ENCODE measurements at places on chromosomes 7 and 10.

DNA sequence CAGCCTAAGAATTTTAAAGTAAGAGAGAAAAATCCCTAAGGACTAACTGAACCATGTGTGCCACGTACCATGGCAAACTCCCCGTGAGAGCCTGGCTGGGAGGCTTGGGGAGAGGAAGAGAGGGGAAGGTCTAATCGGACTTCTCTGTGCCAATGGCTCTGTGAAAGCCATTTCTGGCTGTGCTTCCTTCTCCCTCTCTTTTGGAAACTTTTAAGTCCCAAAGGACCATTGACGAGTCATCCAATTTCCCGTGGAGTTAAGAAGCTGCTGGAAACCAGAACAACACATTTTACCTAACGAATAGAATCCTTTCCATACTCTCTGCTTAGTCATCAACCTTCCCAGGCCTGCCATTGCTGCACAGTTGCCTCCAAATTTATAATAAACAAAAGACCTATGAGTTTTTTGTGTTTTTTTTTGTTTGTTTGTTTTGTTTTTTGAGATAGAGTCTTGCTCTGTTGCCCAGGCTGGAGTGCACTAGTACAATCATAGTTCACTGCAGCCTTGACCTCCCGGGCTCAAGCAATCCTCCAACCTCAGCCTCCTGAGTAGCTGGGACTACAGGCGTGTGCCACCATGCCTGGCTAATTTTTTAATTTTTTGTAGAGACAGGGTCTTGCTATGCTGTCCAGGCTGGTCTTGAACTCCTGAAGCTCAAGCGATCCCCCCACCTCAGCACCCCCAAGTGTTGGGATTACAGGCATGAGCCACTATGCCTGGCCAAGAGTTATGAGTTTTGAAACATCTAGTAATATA lies 13.2 kb downstream of the LAMB1 start:
- DNase-seq, result no peak

- no peak for DNase-seq
Measured at GRCh38 chr7:95919556-95919955, 147.2 kb downstream of the DYNC1I1 start.

DNA sequence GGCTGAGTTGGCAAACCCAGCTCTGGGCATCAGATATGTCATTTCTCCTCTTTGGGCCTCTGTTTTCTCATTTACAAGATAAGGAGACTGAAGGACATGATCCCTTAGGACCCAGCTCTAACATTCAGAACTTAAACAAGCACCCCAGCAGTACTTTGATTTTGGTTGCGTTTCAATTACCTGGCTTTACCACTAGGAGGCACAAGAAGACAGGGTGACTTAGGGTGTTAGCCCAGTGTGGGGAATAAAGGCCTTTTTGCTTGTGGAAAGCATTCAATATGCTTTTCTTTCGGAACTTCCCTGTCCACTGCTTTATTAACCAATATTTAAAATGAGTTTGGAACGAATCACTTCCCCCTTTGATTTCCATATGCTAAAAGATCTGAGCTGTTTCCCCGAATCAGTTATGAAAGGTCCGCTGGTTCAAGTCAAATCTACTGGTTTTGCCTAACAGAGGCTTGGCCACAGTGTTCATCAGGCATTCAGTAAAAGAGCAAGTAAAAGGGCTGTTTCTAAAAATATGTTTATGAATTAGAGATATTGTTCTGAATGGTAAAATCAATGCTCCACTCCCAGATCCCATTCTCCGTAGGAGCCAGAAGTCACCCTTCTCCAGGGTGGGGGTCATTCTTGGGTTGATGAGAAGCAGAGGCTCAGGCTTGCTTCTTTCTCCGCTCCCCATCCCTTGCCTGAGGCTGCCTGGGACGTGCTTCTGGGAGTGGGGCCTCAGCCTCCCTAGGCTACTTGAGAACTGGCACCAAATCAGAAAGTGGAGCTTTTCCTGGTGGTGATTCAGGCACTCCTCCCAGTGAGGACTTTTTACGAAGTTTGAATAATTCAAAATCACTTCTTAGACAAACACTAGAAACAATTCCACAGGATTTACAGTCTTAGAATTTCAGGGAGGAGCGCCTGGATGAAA lies 105.5 kb downstream of the MYOF start:
- peak; percentile 92 for DNase-seq

DNA sequence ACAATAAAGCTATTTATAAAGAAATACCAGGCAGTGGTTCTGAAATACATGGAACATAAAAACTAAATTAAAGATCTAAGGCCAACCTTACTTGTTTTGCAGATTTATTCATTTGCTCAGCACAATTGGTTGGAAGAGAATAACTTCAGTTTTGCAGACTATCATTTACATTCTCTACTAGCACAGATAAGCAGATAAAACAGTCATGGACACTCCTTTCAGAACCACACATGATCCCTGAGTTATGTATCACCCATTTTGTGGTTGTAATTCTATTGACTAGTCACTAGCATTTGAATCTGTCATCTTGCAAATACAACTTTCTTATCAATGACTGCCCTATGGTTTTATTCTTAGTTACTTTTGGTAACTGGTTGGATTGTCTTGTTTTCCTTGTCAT lies 45.1 kb downstream of the PRKAR2B start:
- DNase-seq, result no peak

- DNase-seq, result no peak
Measured at GRCh38 chr7:135886345-135887132, 90.6 kb downstream of the MTPN start.

- no peak for DNase-seq
Measured at GRCh38 chr10:88672041-88672440, 7.8 kb downstream of the LIPF start.

DNA sequence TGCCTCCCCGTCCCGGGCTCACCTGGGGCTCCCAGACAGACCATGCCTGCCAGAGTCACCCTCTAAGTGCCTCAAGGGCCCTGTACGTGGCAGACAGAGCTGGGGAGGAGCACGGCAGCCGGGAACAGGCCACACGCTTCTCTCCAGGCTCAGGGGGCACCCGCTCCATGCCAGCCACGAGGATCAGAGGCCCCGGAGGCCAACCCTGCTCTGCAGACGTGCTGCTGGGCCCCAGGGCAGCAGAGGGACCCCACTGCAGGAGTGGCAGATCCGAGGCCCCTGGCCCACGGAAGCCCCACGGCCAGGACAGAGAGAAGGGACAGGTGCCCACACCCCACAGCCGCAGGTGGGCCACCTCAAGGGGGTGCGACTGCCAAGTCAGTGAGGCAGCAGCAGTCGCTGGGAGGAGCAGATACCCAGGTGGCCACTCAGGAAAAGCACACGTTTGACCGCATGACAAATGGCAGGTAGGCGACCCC lies 58.4 kb upstream of the TNRC18 start:
- no peak for DNase-seq

- DNase-seq, result no peak
Measured at GRCh38 chr7:51055039-51055840, 261.4 kb downstream of the COBL start.

DNA sequence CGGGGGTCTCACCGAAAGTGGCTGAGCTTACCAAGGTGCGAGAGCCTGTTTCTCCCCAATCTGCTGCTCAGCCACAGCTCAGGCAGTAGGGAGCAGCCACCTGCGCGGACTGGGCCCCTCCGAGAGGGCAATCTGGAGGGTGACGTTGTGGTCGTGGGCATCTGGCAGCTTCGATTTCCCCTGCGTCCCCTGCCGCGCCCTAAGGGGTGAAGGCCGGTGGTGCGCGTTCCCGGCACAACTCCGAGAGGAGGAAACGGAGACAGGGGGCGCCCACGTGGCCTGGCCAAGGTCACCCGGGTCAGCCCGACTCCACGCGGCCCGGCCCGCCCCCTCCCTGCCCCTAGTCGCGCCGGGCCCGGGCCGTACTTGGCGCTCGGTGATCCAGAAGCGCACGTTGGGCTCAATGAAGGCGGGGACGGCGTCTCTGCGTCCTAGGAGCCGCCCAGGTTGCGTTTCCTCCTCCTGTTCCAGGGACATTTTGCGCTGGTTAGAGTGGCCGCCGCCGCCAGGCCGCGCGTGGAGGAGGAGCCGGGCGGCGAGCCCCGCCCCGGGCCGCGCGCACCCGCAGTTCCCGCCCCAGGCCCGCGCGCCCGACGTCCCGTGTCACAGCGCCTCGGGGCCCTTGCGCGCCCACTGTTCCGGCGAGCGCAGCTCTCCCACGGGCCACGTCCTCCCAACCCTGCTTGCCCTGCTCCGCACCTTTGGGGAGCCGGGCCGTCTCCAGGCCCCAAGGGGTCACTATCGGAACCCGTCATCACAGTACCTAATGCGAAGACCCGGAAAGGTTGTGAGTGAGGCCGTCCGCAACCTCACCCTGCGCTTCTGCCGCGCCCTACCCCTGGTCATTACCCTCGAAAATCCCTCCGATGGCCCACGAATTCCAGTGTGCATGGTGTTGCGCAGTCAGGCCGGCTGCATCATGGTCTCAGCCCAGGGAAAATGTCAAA lies at the start of gene SFXN4:
Gene SFXN4, minus strand, starts transcription at position 544 of the 947 bp plus-strand sequence. Its CDS starts 67 bp downstream, at position 477.
- DNase-seq, result peak; percentile 86

GRCh38 chr10:33271969-33272583 lies 62.4 kb downstream of the NRP1 start:
- peak; percentile 25 for DNase-seq

- DNase-seq, result no peak
Measured at GRCh38 chr7:131633342-131633843, 77.0 kb upstream of the PODXL start.

GRCh38 chr10:87860816-87861403 lies 2.4 kb downstream of the KLLN start:
- no peak for DNase-seq

- peak; percentile 31 for DNase-seq
Measured at GRCh38 chr7:1533547-1534329, 3.2 kb downstream of the MAFK start.

DNA sequence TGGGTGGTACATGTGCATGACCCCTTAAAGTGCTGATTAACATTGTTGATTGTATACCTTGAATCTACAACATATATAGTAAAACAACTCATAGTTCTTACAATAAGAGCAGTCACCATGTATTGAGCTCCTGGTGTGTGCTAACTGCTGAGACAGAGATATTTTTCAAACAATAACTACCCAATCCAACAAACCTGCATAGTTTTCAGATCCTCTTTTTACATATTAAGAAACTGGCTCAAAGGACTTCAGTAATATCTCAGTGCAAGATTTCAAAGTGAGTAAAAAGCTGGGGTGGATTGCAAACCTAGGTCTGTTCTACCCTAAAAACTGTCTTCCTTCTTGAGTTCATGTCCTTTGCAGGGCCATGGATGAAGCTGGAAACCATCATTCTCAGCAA lies 272.2 kb downstream of the SNX13 start:
- DNase-seq, result no peak

DNA sequence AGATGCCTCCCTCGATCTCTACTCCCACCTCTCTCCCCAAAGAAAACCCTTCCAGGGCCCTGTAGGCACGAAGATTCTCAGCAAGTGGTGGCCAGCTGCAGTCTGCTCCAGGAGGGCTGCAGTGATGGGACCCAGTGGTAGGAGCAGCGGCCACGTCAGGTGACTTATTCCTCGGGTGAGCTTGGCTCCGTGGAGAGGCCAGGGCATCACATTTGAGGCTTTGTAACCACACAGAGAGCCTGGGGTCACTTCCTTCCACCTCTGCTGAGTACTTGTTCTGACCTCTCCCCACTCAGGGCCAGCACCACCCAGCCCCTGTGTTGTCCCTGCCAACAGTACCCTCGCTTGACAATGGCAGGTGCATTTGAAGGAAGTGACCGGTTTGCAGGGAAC lies 17.9 kb upstream of the EN2 start:
- no peak for DNase-seq

DNA sequence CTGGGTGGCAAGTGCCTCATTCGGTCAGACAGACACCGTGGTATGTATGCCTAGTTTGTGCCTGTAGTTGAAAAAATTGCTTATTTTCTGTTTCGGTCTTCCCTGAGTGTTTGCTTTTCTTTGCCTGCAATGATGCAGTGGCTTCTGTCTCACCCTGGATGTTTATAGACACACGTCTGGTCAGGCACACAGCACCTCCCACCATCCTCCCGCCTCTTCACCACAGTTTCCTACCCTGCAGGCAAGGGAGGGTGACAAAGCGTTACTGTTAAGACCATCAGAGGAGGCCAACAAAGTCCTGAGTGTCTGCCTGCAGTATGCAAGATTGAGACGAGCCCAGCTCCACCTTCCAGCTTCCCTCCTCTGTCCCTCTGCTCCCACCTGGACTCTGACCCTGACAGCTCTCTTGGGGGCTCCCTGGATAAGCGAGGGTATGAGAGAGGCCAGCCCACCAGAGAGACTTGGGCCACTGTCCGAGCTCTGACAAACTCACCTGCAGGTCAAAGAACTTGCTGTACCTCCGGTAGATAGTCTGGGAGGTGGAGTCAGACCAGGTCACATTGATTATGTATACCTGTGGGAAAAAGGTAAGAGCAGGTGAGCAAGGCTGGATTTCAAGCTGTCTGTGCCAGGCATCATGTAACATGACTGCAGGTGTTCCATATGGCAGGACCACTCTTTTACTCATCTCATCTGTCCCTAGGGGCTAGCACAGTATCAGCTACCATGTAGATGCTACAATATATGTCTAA lies 54.4 kb downstream of the SH3PXD2A start:
- no peak for DNase-seq

GRCh38 chr7:111439977-111440376 lies 122.3 kb downstream of the IMMP2L start:
- no peak for DNase-seq
